ENCODE measurements at places on chromosomes 2 and 18.
A peak's percentile ranks its signal among the peaks of the same experiment; 100 is the strongest.

GRCh38 chr2:66441581-66442320 is 6.8 kb downstream of the MEIS1 start:
- no peak for DNase-seq

GRCh38 chr2:239033801-239034560 is 186.1 kb downstream of the TWIST2 start:
- DNase-seq, result no peak

DNA sequence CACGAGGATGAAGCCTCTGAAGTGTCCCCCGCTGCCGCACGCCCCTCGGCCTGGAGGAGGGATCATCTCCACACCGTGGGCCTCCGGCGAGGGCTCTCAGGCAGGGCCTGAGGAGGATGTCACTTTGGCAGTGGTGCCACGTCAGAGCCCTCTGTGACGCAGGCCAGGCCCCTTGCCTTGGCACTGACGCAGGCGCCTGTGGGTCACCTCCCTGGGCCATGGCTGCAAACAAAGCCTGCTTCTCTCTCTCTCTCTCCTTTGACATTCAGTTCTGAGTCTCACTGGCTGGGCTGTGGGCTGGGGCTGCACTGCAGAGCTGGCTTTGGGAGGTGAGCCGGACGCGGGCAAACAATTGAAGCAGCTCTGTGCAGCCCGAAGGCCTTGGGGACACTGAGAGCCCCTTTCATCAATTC is 273.7 kb downstream of the TWIST2 start:
- DNase-seq, result peak; percentile 83

GRCh38 chr2:69628325-69629021 is 15.1 kb downstream of the AAK1 start:
- DNase-seq, result no peak

GRCh38 chr2:43429369-43429768 is 166.5 kb downstream of the THADA start:
- DNase-seq, result no peak

DNA sequence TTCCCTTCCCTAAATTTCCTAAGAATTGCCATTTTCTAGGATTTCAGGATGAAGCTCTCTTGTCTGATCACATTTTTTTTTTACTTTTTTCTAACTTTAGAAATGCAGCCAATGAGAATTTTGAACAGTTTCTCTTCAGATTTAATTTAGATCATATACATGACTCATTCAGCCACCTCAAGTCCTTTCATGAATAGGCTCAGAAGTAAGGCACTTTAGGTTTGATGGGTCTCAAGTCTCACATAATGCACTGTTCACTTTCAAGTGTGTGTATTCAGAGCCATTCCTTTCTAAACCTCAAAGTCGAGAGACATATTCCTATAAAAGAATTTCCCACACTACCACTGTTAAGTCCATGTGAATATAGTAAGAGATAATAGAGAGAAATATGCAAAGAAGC is 614.1 kb upstream of the VRK2 start:
- no peak for DNase-seq

DNA sequence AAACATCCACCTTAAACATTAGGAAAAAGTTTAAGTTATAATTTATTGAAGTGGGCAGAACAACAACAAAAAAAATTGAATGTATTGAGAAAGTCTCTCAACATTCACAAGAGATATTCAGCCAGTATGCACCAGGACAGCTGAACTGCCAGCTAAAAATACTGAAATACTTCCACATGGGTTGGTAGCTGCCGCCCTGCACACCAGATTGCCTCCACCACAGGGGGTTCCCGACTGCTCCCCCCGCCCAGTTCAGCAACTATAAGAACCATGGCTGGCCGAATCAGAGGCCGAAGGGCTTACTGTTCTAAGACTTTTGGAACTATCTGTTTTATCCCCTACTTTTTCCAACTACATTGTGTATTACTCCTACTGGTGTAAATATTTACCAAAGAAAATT is 150.0 kb upstream of the LRP1B start:
- DNase-seq, result no peak

- DNase-seq, result no peak
Observed at GRCh38 chr2:13578547-13578946, 861.8 kb downstream of the TRIB2 start.

GRCh38 chr2:55419233-55419678 is 400 bp downstream of the CCDC88A start:
- DNase-seq, result peak; percentile 80

DNA sequence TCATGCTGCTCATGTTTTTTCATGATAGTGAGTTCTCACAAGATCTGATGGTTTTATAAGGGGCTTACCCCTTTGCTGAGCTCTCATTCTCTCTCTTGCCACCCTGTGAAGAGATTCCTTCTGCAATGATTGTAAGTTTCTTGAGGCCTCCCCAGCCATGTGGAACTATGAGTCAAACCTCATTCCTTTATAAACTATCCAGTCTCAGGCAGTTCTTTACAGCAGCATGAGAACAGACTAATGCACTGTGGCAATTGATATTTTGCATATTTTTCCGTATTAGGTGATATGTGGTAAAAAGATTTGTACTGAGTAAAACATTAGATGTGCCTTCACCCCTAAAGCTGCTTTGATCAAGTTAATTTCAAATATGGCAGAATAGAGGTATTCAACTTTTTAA is 48.8 kb downstream of the RAB27B start:
- DNase-seq, result no peak

DNA sequence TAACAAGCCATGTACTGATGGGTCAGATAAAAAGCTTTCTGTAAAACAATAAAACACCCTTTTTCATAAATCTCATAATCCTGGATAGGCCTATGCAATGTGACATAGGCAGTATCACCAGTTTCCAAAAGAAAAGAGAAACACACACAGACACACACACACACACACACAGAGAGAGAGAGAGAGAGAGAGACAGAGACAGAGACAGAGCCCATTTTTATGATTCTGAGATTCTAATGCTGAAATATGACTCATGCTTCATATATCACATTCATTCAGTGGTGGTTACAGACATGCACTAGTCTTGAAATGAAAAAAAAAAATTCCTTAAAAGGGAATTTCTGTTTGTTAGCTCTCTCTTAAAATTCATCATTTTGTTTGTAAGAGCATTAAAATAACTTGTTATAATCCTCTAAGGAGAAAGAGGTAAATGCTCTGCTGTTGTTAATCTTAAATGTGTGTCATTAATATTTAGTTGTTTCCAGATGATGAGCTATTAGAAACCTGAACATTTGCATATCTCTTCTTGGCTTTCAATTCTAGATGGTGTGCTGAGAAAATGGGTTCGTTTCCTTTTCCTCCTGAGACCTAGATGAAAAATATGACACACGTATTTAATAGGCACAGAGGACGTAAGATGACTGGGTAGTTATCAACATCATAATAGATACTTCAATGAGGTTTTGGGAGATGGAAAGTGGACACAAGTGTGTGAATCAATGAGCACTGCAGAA is 1598.7 kb upstream of the ACVR2A start:
- DNase-seq, result no peak

- DNase-seq, result no peak
Observed at GRCh38 chr2:10126632-10127026, 4.1 kb downstream of the RRM2 start.

GRCh38 chr2:18045230-18045629 is 166.8 kb downstream of the KCNS3 start:
- no peak for DNase-seq

GRCh38 chr2:198782734-198783133 is 675.0 kb downstream of the SATB2 start:
- DNase-seq, result no peak

GRCh38 chr2:8554296-8554806 is 127.5 kb upstream of the ID2 start:
- DNase-seq, result no peak

DNA sequence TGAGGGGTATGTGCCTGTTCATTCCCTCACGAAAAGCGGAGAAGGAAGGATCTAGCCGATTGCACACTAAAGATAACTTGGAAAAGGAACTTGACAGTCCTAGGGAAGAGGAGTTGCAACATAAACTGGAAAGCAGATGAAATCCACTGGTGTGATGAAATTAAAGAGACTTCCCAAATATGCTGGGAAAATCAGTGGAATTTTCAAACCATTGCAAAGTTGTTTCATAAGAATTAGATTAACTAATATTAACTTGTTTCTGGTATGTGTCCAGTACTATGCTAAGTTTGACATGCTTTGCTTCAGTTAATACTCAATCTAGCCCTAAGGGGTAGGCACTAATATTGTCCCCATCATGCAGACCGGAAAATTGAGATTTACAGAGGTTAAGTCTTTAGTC is 222.7 kb downstream of the IKZF2 start:
- no peak for DNase-seq

DNA sequence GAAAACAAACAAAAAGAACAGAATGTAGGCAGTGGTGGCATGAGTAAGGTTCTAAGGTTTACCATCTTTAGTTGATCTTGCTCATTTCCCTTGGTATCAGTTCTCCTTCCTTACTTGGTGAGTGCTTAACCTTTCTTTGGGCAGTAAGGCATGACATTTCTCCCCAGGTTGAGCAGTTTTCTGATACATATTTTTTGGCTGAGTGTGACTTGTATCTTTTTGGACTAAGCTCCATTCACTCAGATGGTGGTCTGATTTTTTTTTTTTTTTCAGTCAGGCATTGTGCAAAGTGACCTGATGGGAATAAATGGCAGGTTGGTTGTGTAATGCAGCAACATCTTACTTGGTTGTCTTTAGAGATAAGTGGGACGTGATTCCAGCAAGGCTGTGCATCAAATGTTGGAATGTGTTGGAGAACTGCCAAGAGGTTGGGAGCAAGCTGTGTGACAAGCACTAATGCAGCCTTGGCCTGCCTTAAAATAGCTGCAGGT is 15.1 kb downstream of the SPTBN1 start:
- DNase-seq, result no peak

Data from hippocampal formation (tissue), 2 donors.